CD4-positive, alpha-beta T cell treated with Interleukin-4 for 4 hours (primary cell): ENCODE measurements at places on chromosomes 11 and 22.

- DNase-seq: no peak
Measured at GRCh38 chr11:92453055-92453454, 228.4 kb downstream of the FAT3 start.

DNA sequence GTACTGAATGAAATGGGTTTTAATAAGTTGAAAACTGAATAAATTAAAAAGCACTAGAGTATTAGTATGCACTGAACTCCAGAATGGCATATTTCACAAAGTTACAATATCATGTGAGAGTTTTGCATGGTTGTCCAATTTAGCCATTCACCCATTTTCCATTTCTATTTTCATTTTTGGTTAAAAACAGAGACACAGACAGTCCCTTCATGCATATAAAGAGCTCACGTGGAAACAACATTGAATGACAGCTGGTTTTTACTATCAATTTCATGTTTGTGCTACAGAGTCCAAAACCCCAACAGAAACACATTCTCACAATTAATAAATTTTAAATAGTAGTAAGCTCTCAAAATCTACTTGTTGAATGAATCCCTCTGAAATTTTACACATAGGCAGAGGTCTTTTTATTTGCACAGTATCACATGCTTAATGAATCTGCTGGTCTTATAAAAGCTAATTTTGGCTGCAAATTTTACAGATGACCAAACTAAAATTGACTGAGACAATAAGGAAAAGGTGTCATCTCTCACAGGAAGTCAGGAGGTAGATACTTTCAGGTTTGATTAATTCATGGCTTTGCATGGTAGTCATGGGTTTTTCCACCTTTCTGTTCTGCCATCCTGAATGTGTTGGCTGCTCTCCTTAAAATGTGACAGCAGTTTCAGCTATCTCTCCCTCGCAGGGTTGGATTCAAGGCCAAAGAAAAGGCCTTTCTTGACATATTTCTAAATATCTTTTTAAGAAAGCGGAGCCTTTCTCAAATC is 20.6 kb upstream of the DDI1 start:
- DNase-seq: no peak

DNA sequence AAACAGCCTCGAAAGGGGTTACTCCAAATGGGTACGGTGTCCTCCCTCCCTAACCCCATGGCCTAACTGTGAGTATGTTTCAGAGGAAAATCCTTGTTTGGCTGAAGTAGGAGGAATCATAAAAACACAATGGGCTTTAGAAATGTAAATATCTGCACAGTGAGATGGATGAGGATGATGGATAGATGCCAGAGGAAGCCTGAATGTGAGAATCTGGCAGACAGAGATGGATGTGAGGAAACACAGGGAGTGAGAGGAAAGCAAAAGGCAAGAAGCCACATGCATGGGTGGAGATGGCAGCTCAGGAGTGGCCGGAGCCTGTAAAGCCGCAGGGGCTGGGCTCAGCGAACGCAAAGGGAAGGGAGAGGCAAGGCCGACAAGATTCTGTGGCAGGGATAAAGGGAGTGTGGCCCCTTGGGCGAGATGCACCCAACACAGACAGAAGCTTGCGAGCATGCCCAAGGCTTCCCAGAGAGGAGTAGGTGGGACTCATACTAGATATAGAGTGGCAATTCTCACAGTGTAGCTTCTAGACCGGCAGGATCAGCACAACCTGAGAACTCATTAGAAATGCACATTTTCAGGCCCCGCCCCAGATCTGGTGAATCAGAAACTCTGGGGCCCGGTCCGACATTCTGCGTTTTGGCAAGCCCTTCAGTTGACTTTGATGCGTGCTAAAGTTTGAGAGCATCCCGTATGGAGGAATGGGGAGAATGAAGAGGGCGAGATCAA is 237.3 kb upstream of the CADM1 start:
- DNase-seq: no peak

DNA sequence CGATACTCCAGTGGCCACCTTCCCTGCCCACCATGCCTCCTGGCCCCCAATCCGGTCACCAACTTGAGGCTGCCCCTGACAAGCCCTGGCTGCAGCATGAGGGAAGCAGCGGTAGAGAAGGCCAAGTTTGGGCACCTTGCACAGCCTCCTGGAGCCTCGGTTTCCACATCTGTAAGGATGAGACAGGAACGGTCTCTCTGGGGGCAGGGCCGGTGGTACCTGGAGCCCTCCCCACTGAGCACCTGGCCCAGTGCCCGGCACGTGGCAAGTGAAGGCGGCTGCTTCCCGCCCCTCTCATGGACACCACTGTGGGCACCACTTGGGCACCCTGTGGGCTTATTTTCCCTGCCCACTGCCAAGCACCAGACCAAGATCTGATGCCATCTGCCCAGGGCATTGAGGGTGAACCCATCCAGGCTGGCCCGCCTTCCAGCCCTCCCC is 77.8 kb downstream of the CDKN1C start:
- no peak for DNase-seq

DNA sequence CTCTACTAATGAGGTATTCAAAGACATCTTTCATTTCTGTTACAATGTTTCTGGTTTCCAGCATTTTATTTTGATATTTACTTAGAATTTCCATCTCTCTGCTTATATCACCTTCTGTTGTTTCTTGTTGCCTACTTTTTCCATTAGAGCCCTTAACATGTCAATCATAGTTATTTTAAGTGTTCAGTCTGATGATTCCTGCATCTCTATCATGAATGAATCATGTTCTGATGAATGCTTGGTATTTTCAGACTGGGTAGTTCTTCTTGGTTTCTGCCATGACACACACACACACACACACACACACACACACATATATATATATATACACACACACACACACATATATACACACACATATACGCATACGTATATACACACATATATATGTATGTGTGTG is 486.4 kb upstream of the ISX start:
- no peak for DNase-seq

DNA sequence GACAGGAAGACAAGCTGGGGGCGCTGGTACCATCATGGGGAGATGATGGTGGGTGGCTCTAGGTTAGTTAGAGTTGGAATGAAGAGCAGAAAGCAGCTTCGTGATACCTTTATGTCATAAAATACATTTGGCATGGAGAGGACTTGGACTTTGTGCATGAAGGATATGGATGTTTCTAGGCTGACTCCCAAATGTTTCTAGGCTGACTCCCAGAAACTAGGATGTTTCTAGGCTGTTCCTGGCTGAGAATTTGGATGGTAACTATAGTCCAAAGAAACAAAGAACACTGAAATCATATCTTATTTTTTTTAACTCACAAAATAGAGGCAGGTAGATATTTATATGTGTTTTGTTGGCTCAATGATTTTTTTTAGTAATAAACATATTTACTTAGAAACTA is 89.4 kb upstream of the VPREB1 start:
- DNase-seq: no peak

GRCh38 chr11:121524233-121524631 is 71.5 kb upstream of the SORL1-AS1 start:
- DNase-seq: no peak

DNA sequence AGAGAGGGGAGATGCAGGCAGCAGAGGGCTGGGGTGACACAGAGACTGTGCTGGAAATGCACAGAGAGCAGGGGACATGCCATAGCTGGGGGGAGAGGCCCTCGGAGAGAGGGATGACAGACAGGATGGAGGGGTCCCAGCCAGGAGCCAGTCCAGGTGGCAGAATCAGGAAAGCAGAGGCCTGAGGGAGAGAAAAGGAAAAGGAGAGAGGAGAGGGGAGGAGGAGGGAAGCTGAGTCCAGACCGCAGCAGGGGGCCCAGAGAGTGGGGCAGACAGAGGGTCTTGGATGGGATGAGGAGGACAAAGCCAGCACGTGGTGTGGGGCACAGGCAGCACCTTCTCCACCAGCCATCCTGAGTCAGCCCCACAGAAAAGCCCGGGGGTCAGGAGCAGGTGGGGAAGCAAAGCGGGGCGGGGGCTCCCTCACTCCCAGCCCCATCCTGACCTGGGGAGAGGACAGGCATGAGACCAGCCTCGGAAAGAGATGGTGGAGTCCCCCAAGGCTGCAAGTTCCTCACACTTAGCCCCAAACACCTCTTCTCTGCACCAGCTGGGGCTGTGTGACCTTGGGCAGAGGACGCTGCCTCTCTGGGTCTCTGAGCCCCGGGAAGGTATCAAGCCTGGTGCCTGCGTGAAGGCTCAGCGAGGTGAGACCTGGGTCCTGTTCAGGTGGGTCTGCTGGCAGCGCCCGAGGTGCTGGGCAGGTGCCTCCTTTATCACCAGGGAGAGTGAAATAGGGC is 48.0 kb downstream of the IGLL1 start:
- DNase-seq: no peak

DNA sequence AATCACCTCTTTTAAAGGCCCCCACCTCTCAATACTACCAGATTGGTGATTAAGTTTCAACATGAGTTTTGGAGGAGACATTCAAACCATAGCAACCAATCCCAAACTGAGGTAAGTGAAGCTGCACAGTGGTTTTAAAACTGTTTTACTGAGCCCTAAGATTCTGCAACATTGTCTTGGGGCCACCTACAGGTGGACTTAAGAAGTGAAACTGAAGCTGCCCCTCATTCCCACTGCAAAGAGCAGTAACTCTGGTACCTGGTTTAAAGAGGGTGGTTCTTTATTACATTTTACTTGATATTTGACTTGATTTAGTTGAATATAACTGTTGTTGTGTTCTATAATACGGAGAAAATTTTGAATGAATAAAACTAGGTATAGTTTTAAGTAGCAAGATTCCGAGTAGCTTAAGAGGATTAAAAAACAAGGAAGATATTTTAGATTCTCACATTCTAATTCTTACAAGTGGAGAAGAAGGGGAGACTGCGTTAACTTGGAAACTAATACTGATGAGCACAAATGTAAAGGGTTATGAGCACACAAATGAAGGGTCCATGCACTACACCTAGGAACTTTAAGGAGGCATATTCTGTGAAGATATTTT is 26.7 kb downstream of the SYT9 start:
- peak; percentile 4 for DNase-seq
